ENCODE measurements at places on chromosomes 4 and X. TPM values are rescaled to one million over a fixed set of nuclear protein-coding genes. Genes with fewer than 3 reads are reported as not detected.

DNA sequence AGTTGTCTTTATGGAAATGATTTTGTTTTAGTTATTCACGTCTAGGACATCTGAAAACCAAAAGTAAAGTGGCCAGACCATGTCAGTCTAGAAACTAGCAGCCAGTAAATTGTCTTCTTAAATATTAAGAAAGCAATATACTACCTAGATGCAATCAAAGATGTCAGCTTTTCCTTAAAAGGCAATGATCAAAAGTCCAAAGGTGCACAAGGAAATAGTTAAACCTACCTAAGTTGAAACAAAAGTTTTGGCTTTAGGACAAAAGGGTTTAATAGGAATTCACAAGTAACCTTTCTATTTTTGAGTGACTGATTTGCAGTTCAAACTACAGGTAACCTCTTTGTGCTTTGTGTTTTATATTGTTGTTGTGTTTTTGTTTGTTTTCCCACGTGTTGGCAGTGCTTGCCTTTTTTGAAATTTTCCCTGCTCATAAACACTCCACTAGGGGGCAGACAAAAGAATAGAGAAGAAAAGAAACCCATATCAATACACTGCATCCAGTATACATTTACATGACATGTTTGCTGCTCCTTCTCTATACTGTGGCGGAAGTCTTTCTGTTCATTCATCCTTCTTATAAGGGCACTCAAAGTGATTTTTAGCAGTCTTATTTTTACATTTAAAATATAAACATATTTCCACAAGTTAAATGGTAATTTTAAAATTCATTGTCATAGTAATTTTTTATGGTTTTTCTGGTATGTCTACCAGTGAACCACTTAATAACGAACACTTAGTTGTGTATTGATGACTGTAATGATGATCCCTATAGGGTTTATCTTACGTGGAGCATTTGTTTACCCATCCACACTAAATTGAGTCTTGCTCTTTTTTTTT, 62.7 kb downstream of the GAB1 start:
- DNase-seq, result no peak

DNA sequence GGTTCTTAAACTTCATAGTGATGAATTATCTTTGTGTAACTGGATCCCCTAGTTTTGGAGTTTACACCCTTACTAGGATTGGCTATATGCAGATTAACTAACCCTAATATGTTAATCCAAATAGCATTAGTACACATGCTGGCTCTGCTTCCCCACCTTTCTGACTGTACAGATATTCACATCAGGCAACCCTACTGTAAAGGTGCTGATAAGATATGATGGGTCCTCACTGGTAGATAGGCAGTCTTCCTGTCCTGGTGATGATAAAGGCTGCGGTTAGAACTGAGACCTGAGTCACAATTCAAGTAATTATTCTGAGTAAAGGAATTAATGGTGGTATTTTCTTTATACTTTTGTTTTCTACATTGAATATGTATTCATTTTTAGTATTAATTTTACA, 118.6 kb downstream of the COL4A5 start:
- no peak for DNase-seq

GRCh38 chr4:112848911-112849310, 200.5 kb upstream of the ANK2 start:
- DNase-seq, result no peak

Gene CHST7
- 1.1 TPM for polyA plus RNA-seq

Gene XK
- polyA plus RNA-seq, result 12.3 TPM

Gene IL2RG
- polyA plus RNA-seq, result 118 TPM

Data from large intestine (tissue), 12 donors.